Lower lobe of right lung (tissue), 2 donors: ENCODE measurements at places on chromosomes 7 and 10. TPM values are rescaled to one million over a fixed set of nuclear protein-coding genes. Genes with fewer than 3 reads are reported as not detected.

DNA sequence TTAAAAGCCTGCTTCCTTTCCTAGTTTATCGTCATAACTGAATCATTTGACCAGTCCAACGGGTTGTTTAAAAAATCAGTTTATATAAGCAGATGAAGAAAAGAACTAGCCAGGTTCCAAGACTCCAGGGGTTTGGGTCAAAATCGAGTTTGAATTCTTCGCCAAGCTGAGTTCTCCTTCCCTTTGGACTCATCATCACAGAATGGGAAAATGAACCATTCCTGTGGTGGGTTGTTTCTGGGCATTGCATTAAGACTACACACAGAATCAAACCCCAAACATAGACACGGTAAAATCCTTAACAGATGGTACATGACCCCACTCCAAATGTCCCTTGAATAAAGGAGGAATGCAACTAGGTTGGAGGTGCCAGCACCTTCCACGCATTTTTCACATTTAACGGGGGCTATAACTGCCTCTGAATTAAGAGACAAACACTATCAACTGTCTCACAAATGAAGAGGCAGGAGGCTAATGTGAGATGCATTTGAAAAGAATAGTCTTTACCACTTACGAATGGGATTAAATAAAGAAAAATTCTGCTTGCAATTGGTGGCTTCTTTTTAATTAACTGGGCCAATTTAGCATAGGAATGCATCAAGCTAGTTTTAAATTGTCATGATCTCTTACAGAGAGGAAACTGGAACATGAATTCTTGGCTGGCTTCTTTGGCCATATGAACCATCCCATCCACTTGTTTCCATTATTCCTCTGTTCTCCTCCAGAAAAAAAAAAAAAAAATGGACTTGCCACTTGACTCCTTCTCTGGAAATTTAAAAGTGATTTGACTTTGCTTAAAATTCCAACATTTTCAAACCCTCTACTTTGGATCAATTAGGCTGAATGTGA lies 61.1 kb downstream of the CHST15 start:
- peaks cover 33% of the 10 kb centered on the region for H3K4me1 ChIP-seq
- H3K4me3 ChIP-seq, result no peak overlapping the region
- no peak for DNase-seq
- H3K36me3 ChIP-seq, result peaks cover 31% of the 10 kb centered on the region

DNA sequence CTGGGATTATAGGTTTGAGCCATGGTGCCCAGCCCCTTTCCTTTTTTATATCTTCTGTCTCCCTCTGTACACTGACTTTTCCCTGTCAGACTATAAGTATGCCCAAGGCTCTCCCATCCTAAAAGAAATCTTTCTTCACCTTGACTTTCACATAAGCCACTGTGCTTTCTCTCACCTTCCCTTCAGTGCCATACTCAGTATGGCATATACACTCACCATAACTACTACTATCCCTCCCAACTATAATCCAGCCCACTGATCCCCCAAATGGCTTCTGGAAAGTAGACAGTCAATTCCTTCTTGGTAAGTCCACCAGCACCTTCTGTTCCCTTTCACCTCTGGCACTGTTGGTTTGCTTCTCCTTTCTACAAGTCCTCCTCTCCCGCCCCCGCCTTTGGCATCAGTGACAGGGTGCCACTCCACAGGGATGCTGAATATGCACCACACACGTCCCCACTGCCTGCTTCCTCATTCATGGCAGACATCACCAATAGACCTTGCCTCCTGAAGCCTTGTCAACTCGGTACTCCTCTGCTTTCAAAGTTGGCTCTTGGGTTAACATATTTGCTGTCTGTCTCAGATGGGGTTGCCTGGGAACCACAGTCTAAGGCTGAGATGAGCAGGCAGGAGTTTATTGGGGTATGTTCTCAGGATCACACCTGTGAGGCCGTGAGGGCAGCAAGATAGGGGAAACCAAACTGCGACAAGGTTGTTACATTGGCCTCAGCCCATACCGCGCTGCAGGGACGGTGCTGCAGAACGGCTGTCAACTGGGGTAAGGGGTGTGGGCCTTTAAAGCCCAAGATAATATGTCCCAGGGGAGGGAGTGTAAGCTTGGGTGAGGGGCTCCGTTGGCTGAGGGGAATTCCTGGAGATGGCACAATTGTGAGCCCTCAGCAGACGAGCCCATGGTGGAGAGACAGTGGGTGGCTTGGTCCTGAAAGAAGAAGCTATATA lies 7.2 kb upstream of the PSAP start:
- peak; percentile 86 for DNase-seq
- H3K27ac ChIP-seq, result no peak overlapping the region
- peaks cover 20% of the 10 kb centered on the region for H3K4me1 ChIP-seq
- no peak overlapping the region for H3K4me3 ChIP-seq
- no peaks in the 10 kb centered on the region for H3K36me3 ChIP-seq

Gene KEL
- 1.6 TPM for total RNA-seq

Gene MCM10
- 0.38 TPM for total RNA-seq

- H3K36me3 ChIP-seq, result no peaks in the 10 kb centered on the region
- H3K27me3 ChIP-seq, result no peaks in the 10 kb centered on the region
- DNase-seq, result no peak
- H3K27ac ChIP-seq, result no peak overlapping the region
Measured at GRCh38 chr7:134701272-134701671, 54.6 kb downstream of the BPGM start.

GRCh38 chr10:125023862-125024496 lies 82.1 kb downstream of the ZRANB1 start:
- peak overlapping the region; percentile 31 for H3K27ac ChIP-seq
- H3K4me1 ChIP-seq, result peaks cover 35% of the 10 kb centered on the region
- no peaks in the 10 kb centered on the region for H3K27me3 ChIP-seq
- H3K4me3 ChIP-seq, result no peak overlapping the region
- peaks cover 44% of the 10 kb centered on the region for H3K36me3 ChIP-seq

DNA sequence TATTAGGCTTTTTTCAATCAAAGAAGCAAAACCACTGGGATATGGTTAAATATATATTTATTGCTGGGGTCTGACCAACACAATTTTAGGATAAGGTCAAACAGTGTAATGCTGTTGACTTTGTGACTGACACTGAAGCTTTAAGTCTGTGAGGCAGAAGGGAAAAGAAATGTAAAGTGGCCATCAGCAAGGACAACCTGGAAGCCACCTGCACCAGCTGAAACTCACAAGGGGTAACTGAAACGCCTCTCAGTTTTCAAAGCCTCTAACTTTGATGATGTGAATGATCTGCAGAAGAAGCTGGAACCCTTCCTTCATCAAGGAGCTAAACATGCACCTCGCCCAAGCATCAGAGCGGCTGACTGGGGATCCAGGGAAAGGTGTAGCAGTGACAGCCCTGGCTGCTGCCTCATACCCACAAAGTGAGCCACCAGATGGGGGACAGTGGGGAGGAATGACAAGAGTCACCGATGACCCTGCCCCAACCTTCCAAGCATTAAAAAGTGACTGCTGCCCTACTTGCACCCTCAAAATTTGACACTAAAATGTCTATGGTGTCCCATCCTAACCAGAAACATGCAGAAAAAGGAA lies 284.9 kb upstream of the CNTNAP2 start:
- H3K4me3 ChIP-seq, result no peak overlapping the region
- no peaks in the 10 kb centered on the region for H3K4me1 ChIP-seq
- DNase-seq, result no peak
- no peaks in the 10 kb centered on the region for H3K27me3 ChIP-seq

Gene CPED1
- 38.6 TPM for total RNA-seq

DNA sequence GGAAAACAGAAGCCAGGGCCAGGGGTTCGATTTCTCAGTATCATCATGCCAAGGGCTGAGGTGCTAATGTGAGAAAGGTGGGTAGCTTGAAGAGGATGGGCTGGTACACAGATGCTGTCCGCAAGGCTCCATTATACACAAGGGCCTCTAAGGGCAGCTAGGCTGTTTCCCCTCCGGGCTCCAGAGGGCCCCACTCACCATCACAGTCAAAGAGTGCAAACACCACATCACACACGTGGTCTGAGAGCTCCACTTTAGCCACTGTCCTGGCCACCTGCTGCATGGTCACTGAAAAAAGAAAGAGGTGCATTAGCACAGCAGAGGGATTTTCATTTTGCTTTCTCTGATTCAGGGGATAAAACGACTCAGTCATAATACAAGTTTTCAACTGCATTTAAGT lies 20.9 kb upstream of the DNAJB12 start:
- H3K4me3 ChIP-seq, result no peak overlapping the region
- H3K27me3 ChIP-seq, result no peaks in the 10 kb centered on the region
- no peak for DNase-seq
- peaks cover 20% of the 10 kb centered on the region for H3K36me3 ChIP-seq

DNA sequence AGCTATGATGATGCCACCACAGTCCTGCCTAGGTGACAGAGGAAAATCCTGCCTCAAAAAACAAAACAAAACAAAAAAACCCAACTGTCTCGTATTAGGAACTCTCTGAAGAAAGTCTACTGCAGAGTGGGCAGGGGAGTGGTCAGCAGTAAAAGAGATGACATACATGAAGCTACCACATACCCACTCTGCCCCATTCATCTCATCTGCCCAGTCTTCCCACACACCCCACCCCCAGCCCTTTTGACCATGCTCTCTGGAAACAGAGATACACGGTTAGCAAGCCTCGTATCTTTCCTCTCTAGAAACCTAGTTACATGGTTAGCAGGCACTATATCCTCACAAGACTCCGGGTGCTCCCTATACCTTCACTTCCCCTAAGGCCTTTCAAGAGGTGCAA lies 8.3 kb downstream of the SLC37A3 start:
- peaks cover 19% of the 10 kb centered on the region for H3K4me1 ChIP-seq
- H3K36me3 ChIP-seq, result no peaks in the 10 kb centered on the region
- DNase-seq, result no peak

DNA sequence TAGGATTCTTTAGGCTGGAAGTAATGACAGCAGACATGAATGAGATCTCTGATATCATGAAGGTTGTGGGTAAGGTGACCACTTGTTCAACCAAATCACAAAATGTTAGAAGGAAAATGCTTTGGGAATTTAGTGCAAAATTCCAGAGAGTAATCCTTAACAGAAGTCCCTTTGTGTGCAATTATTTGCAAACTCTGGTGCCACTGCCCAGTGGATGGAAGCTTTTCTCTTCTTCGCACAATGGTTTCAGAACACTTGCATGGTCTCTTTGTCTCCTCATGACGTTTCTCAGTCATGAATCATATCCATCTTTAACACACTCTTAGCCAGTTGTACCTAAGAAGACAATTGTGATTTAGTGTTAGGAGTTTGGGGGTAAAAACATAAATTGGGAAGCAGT lies 570.4 kb upstream of the ANKRD30A start:
- H3K27ac ChIP-seq, result no peak overlapping the region
- H3K36me3 ChIP-seq, result no peaks in the 10 kb centered on the region
- no peak overlapping the region for H3K4me3 ChIP-seq
- no peaks in the 10 kb centered on the region for H3K4me1 ChIP-seq
- H3K27me3 ChIP-seq, result no peaks in the 10 kb centered on the region

GRCh38 chr7:128427289-128427891 lies 17.6 kb upstream of the IMPDH1 start:
- no peaks in the 10 kb centered on the region for H3K4me1 ChIP-seq
- no peak for DNase-seq
- H3K27me3 ChIP-seq, result peaks cover 6% of the 10 kb centered on the region
- H3K27ac ChIP-seq, result no peak overlapping the region
- no peaks in the 10 kb centered on the region for H3K36me3 ChIP-seq

DNA sequence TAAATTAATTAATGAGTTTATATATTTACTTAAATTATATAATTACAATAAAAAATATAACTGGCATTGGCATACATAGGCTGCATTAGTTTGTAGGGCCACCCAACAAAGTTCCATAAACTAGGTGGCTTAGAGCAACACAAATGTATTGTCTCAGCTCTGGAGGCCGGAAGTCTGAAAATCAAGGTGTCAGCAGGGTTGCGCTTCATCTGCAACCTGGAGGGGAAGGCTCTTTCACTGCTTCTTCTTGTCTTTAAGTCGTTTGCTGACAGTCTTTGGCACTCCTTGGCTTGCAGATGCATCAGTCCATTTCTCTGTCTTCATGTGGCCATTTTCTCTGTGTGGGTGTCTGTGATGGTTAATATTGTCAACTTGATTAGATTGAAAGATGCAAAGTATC lies 6.1 kb upstream of the BLVRA start:
- H3K27me3 ChIP-seq, result no peaks in the 10 kb centered on the region
- H3K27ac ChIP-seq, result no peak overlapping the region
- peaks cover 1% of the 10 kb centered on the region for H3K4me1 ChIP-seq
- no peaks in the 10 kb centered on the region for H3K36me3 ChIP-seq
- no peak overlapping the region for H3K4me3 ChIP-seq

DNA sequence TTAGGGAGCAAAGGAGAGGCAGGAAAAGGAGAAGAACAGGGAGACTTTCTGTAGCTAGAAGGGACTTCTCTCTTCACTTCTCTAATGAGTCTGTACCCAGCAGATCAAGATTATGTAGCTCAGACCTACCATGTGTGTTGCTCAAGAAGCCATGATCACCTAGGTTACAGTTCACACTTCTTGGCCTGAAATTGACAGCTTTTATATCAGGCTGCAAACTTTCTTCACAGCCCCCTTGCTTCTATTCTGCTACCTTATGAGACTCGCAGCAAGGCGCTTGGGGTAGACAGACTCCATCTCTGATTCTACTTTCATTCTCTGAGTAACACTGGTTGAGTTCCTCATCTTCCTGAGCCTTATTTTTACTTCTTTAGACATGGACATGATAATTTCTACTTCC lies 19.6 kb upstream of the GIMAP2 start:
- DNase-seq, result no peak
- no peaks in the 10 kb centered on the region for H3K27me3 ChIP-seq

DNA sequence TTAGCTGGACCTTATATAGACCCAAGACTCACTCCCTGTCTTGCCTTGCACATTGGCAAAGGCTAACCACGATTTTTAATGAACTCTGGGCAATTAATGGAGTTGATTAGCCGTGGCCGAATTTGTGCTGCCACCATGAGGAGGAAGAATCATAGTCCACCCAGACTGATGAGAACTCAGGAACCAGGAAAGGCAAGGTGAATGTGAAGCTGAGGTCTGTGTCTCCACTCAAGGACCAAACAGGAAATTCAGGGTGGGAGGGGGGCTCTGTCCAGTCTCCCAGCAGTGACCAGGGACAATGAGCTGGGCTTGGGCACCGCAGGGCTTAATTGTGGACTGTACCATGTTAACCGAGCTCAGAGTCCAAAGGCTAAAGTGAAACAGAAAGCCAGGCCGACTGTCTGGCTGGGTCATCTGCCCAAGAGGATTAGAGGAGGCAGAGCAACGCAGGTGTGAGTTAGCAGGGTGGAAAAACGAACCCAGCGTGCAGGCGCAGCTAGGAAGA lies 127.0 kb upstream of the JCAD start:
- no peaks in the 10 kb centered on the region for H3K36me3 ChIP-seq
- H3K4me3 ChIP-seq, result peak overlapping the region; percentile 25
- H3K4me1 ChIP-seq, result peaks cover 32% of the 10 kb centered on the region
- no peak for DNase-seq
- peak overlapping the region; percentile 74 for H3K27ac ChIP-seq

Gene NRCAM
- 2.6 TPM for total RNA-seq

- no peak overlapping the region for H3K27ac ChIP-seq
- H3K27me3 ChIP-seq, result no peaks in the 10 kb centered on the region
- no peaks in the 10 kb centered on the region for H3K36me3 ChIP-seq
- H3K4me3 ChIP-seq, result no peak overlapping the region
- no peak for DNase-seq
- peaks cover 5% of the 10 kb centered on the region for H3K4me1 ChIP-seq
Measured at GRCh38 chr10:113450906-113451305, 101.9 kb upstream of the HABP2 start.

GRCh38 chr10:11776080-11776479 lies 33.9 kb downstream of the ECHDC3 start:
- H3K27me3 ChIP-seq, result no peaks in the 10 kb centered on the region
- no peak overlapping the region for H3K4me3 ChIP-seq
- H3K27ac ChIP-seq, result no peak overlapping the region
- no peaks in the 10 kb centered on the region for H3K36me3 ChIP-seq
- H3K4me1 ChIP-seq, result no peaks in the 10 kb centered on the region
- no peak for DNase-seq
